ENCODE measurements at places on chromosomes 4 and X. TPM values are rescaled to one million over a fixed set of nuclear protein-coding genes. Genes with fewer than 3 reads are reported as not detected.

The LDB2 gene
- total RNA-seq: 34.1 TPM

The PCDH18 gene
- 22.6 TPM for total RNA-seq

The ADAMTS3 gene
- 2.3 TPM for total RNA-seq

The DRD5 gene
- total RNA-seq: not detected

The PCSK1N gene
- total RNA-seq: 3.0 TPM

The CXCL10 gene
- 16.2 TPM for total RNA-seq

Measured in thoracic aorta (tissue), 2 donors.